PC-3 (cell line): ENCODE measurements at places on chromosomes 2 and 18. TPM values are rescaled to one million over a fixed set of nuclear protein-coding genes. Genes with fewer than 3 reads are reported as not detected.

GRCh38 chr2:55224761-55225261 is 7.3 kb downstream of the CLHC1 start:
- H3K4me3 ChIP-seq = no peak overlapping the region
- no peaks in the 10 kb centered on the region for H3K36me3 ChIP-seq
- H3K27me3 ChIP-seq = no peaks in the 10 kb centered on the region
- DNase-seq = no peak

- H3K27ac ChIP-seq = no peak overlapping the region
- no peaks in the 10 kb centered on the region for H3K27me3 ChIP-seq
- DNase-seq = no peak
- H3K36me3 ChIP-seq = peaks cover 7% of the 10 kb centered on the region
- peaks cover 22% of the 10 kb centered on the region for H3K4me1 ChIP-seq
Measured at GRCh38 chr18:12306752-12307700, 1.0 kb upstream of the TUBB6 start.

DNA sequence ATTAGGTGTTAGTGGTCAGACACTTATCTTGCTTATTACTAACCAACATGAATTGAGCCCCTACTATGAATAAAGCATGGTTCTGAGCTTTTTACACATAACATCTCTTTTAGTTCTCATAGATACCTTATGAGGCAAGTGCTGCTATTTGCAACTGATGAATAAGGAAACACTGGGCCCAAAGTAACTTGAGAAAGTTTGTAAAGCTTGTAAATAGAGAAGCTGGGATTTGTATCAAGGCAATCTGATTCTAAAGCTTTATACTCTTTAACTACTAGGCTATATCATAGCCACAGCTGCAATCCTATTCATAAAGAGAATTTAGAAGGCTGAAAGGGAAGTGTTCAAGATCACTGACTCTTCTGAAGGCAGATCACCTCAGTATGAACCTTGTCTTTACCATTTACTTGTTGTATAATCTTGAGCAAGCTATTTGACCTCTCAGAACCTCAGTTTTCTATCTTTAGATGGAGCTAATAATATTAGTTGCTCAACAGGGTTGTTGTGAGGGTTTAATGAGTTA is 60.4 kb downstream of the ABCB11 start:
- no peak overlapping the region for H3K4me3 ChIP-seq
- no peaks in the 10 kb centered on the region for H3K27me3 ChIP-seq
- H3K4me1 ChIP-seq = peaks cover 20% of the 10 kb centered on the region
- H3K27ac ChIP-seq = no peak overlapping the region
- no peaks in the 10 kb centered on the region for H3K36me3 ChIP-seq

Gene VSNL1
- total RNA-seq = not detected in 2 replicates

GRCh38 chr2:55616551-55617174 is 759 bp downstream of the PPP4R3B start:
- H3K4me1 ChIP-seq = peaks cover 24% of the 10 kb centered on the region
- peak overlapping the region; percentile 94 for H3K4me3 ChIP-seq
- peak overlapping the region; percentile 91 for H3K27ac ChIP-seq
- H3K27me3 ChIP-seq = no peaks in the 10 kb centered on the region
- peak; percentile 43 for DNase-seq

GRCh38 chr2:120815292-120815691 is 79.6 kb downstream of the GLI2 start:
- no peak overlapping the region for H3K27ac ChIP-seq
- H3K4me1 ChIP-seq = peaks cover 12% of the 10 kb centered on the region; the same call in 1 of the 2 replicates
- no peak overlapping the region for H3K4me3 ChIP-seq
- no peak for DNase-seq

Gene RNMT
- total RNA-seq = 18.9 and 21.1 TPM in 2 replicates

Gene OXER1
- not detected in 2 replicates for total RNA-seq

- no peaks in the 10 kb centered on the region for H3K4me1 ChIP-seq
- H3K36me3 ChIP-seq = no peaks in the 10 kb centered on the region
- no peak within 1 kb of the TSS for H3K27ac ChIP-seq
Measured at GRCh38 chr2:203706403-203706802, at the start of gene CD28. Gene CD28, plus strand, starts transcription at chr2:203706639. Its CDS starts 58 bp downstream, at chr2:203706697.

DNA sequence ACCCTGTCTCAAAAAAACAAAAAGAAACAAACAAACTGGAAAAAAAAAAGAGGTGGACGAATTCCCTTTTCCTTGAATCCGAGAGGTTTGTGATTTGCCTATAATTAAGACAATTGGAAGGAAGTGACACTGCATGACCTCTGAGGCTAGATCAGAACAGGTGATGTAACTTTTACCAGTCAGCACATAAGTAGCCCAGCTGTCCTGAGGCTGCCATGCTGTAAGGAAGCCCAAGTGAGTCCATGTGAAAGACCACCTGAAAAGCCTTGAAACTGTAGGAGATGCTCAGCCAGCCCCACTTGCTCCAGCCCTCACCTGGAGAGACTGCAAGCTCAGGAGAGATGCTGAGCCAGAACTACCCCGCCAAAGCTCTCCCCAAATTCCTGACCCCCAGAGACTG is 166.8 kb downstream of the TGIF1 start:
- H3K27ac ChIP-seq = no peak overlapping the region
- H3K27me3 ChIP-seq = no peaks in the 10 kb centered on the region
- DNase-seq = no peak
- no peaks in the 10 kb centered on the region for H3K36me3 ChIP-seq
- no peak overlapping the region for H3K4me3 ChIP-seq
- no peaks in the 10 kb centered on the region for H3K4me1 ChIP-seq

Gene WDPCP
- total RNA-seq = 4.0 and 6.3 TPM in 2 replicates

- H3K27ac ChIP-seq = no peak overlapping the region
- H3K4me3 ChIP-seq = no peak overlapping the region
- H3K36me3 ChIP-seq = no peaks in the 10 kb centered on the region
- H3K27me3 ChIP-seq = no peaks in the 10 kb centered on the region
- DNase-seq = no peak
- H3K4me1 ChIP-seq = no peaks in the 10 kb centered on the region
Measured at GRCh38 chr2:234335661-234336228, 161.1 kb downstream of the ARL4C start.

DNA sequence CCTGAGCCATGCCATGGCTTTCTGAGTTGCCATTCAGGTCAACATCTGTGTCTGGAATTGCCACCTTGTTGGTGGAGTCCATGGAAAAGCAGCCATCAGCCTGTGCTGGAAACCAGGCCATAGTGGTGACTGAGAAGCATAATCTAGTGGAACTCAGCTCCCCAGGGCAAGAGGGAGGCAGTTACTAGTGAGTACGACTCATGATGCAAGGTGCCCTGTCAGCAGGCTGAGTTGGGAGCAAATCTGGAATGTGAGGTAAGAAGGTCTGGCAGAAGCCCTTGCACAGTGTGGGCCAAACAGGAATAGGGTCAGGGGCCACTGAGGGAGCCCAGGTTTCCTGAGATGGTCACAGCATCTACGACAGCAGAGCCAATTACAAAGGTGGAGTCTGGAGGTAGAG is 37.1 kb downstream of the SULT1C2 start:
- H3K36me3 ChIP-seq = no peaks in the 10 kb centered on the region
- no peaks in the 10 kb centered on the region for H3K27me3 ChIP-seq
- no peak overlapping the region for H3K4me3 ChIP-seq
- no peak overlapping the region for H3K27ac ChIP-seq

Gene EN1
- total RNA-seq = 2.3 and 3.2 TPM in 2 replicates

GRCh38 chr2:178859730-178860129 is 52.5 kb upstream of the TTN start:
- no peak for DNase-seq
- H3K4me1 ChIP-seq = peaks cover 31% of the 10 kb centered on the region
- no peak overlapping the region for H3K4me3 ChIP-seq
- H3K27ac ChIP-seq = no peak overlapping the region
- no peaks in the 10 kb centered on the region for H3K36me3 ChIP-seq

GRCh38 chr2:82959727-82960126 is 1499.4 kb downstream of the SUCLG1 start:
- no peak overlapping the region for H3K4me3 ChIP-seq
- no peak for DNase-seq
- no peaks in the 10 kb centered on the region for H3K27me3 ChIP-seq

- no peaks in the 10 kb centered on the region for H3K27me3 ChIP-seq
- no peaks in the 10 kb centered on the region for H3K36me3 ChIP-seq
- peak overlapping the region; percentile 98 for H3K4me3 ChIP-seq
- DNase-seq = peak; percentile 43
- peaks cover 25% of the 10 kb centered on the region for H3K4me1 ChIP-seq
- peak overlapping the region; percentile 58 for H3K27ac ChIP-seq
Measured at GRCh38 chr2:196927376-196928225, 1.1 kb upstream of the PGAP1 start.

DNA sequence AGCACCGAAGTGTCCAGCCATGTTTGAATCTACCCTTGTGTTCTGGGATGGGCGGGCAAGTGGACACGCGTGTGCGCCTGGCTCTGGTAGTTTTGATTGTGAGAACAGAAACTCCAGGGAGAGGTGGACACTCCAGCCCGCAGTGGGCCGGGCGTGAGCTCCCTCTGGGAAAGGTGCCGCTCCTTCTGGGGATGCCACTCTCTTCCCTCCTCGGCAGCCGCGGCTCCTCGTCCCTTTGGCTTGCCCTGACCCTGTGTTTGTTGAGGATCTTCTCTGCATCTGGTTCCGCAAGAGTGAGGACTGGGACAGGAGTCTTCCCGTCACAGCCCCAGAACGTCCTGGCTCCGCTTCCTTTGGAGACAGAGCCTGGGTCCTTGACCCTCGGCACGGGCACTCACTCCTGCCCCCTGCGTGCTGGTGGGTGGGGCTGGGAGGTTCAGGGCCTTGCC is 1.3 kb downstream of the CTDP1 start:
- no peaks in the 10 kb centered on the region for H3K27me3 ChIP-seq
- H3K36me3 ChIP-seq = peaks cover 3% of the 10 kb centered on the region; the same call in 1 of the 2 replicates
- H3K27ac ChIP-seq = 0 out of 2 replicates have a peak overlapping the region, but pooled peaks have one; percentile 1

GRCh38 chr2:215019521-215020145 is 118.8 kb downstream of the ABCA12 start:
- no peaks in the 10 kb centered on the region for H3K27me3 ChIP-seq
- no peaks in the 10 kb centered on the region for H3K36me3 ChIP-seq
- no peak overlapping the region for H3K4me3 ChIP-seq
- no peak overlapping the region for H3K27ac ChIP-seq

Gene UGP2
- total RNA-seq = 48.4 and 55.8 TPM in 2 replicates

Gene TNFRSF11A
- 25.9 and 26.5 TPM in 2 replicates for total RNA-seq

DNA sequence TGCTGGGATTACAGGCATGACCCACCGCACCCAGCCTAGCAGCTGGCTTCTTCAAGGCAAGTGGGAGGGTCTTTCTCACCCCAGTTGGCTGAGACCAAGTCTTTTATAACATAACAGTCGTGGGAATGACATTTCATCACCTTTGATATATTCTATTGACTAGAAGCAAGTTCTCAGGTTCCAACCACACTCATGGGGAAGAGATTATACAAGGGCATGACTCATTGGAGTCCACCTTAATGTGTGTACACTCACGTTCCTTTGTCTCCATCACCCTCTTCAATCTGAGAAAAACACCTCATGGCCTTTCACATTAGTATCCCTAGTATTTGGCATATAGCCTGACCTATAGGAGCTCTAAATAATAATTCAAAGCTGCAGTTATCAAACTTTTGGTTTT is 2.8 kb upstream of the BBS5 start:
- no peak overlapping the region for H3K4me3 ChIP-seq
- H3K27me3 ChIP-seq = no peaks in the 10 kb centered on the region
- peak; percentile 81 for DNase-seq
- peaks cover 23% of the 10 kb centered on the region for H3K4me1 ChIP-seq

Gene MSTN
- total RNA-seq = not detected in 2 replicates

DNA sequence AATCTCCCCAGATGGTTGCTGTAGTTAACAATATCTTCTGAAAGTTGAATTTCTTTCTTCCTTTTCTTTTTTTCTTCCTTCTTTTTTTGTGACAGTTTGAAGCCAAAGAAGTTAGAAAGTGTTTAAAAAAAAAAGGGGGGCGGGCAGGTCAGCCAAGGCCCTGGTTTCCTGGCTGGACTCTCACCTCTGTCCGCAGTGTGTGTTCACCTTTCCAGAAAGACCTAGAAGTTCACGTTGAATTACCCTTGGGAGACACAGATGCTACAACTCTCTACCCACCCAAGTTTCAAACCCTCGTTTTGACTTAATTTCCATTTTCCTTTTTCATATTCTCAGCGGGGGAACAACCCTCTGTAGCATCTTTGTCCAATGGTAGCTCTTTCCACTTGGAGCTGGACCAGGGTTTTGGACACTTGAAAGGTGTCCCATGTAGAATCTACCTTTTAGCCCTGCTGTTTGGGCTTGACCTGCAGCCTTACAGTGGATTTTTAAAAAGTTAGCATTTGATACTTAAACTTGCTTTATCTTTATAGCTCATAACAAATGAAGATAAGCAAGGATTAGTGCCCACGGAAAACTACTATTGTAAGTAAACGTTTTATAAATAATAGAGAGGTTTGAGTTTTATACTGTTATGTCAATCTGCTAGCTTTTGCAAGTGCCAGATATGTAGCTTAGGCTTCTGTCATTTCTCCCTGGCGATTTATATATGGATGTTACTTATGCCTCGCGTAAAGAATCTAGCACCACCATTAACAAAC is 20.0 kb downstream of the MEP1B start:
- no peak for DNase-seq
- no peak overlapping the region for H3K27ac ChIP-seq
- no peaks in the 10 kb centered on the region for H3K36me3 ChIP-seq
- H3K4me1 ChIP-seq = no peaks in the 10 kb centered on the region
- H3K4me3 ChIP-seq = no peak overlapping the region
- H3K27me3 ChIP-seq = peaks cover 8% of the 10 kb centered on the region; the same call in 1 of the 2 replicates

- no peak overlapping the region for H3K27ac ChIP-seq
- H3K27me3 ChIP-seq = no peaks in the 10 kb centered on the region
- no peaks in the 10 kb centered on the region for H3K4me1 ChIP-seq
- H3K4me3 ChIP-seq = no peak overlapping the region
- H3K36me3 ChIP-seq = no peaks in the 10 kb centered on the region
- DNase-seq = peak; percentile 77
Measured at GRCh38 chr2:153519257-153519875, 40.8 kb upstream of the RPRM start.

Gene SLC4A5
- total RNA-seq = 0.40 and 2.4 TPM in 2 replicates

DNA sequence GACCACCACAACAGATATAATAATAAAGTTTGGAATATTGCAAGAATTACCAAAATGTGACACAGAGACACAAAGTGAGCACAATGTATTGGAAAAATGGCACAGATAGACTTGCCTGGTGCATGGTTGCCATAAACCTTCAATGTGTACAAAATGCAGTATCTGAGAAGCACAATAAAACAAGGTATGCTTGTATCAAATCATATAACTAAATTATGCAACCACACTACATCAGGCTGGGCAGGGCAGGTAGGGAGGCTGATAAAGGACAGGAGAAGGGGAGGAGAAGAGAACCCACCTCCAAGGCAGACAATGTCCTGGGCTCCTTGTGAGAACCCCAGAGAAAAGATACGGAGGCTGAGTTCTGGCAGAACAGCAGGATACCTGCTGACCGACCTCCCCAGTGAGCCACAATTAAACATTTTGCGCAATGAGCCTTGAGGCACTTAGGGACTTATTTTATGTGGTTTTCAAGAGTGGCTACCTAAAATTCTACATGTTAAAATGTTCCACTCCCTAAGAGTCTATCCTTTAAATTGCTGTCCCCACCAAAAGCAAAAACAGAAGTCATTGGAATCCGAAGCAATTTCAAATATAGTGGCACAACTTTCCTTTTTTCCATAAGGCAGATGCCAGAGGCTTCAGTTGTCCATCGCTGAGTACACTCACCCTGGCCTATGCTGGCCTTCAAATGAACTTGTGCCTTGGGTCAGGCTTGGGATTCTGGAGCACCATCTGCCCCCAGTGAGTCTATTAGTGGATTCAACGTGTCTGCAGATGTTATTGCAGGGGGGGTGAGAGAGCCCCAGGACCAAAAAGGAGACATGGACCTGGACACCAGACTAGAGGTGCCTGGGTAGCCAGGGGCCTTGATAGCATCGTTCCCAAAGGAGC is 16.8 kb downstream of the WDFY1 start:
- peaks cover 7% of the 10 kb centered on the region; the same call in 1 of the 2 replicates for H3K4me1 ChIP-seq
- no peaks in the 10 kb centered on the region for H3K27me3 ChIP-seq
- H3K4me3 ChIP-seq = no peak overlapping the region
- H3K36me3 ChIP-seq = peaks cover 5% of the 10 kb centered on the region
- no peak for DNase-seq
